ENCODE measurements at places on chromosomes 1 and 21. TPM values are rescaled to one million over a fixed set of nuclear protein-coding genes. Genes with fewer than 3 reads are reported as not detected.

The C4BPA gene
- total RNA-seq = not detected

The BCL2L15 gene
- total RNA-seq = 0.82 TPM

The CFAP141 gene
- not detected for total RNA-seq

The CRYZL1 gene
- 32.7 TPM for total RNA-seq

The SPRR1B gene
- not detected for total RNA-seq

The FOXJ3 gene
- total RNA-seq = 46.2 TPM

The KIAA1614 gene
- 0.11 TPM for total RNA-seq

The CFAP45 gene
- total RNA-seq = 1.2 TPM

The F5 gene
- 90.5 TPM for total RNA-seq

The SVBP gene
- total RNA-seq = 11.9 TPM

The SNRNP40 gene
- total RNA-seq = 110 TPM

The WDR4 gene
- total RNA-seq = 58.9 TPM

The RGS7 gene
- total RNA-seq = not detected

The OR2G6 gene
- not detected for total RNA-seq

The RRP1B gene
- 106 TPM for total RNA-seq

The SYNC gene
- total RNA-seq = not detected

The NGF gene
- total RNA-seq = not detected

The SYPL2 gene
- total RNA-seq = 0.13 TPM

The RPE65 gene
- not detected for total RNA-seq

The DMAP1 gene
- 31.4 TPM for total RNA-seq

The AKR7A2 gene
- total RNA-seq = 40.1 TPM

The FYB2 gene
- not detected for total RNA-seq

The VHLL gene
- total RNA-seq = not detected

The FMN2 gene
- not detected for total RNA-seq

The HFM1 gene
- not detected for total RNA-seq
